A549 (cell line): ENCODE measurements at places on chromosomes 16 and 17.

- no peak for DNase-seq
These were observed 41.3 kb downstream of the ABCA10 start for GRCh38 chr17:69187294-69187693.

GRCh38 chr17:32609085-32609484 lies 122.3 kb downstream of the CDK5R1 start:
- peak; percentile 52 for DNase-seq

DNA sequence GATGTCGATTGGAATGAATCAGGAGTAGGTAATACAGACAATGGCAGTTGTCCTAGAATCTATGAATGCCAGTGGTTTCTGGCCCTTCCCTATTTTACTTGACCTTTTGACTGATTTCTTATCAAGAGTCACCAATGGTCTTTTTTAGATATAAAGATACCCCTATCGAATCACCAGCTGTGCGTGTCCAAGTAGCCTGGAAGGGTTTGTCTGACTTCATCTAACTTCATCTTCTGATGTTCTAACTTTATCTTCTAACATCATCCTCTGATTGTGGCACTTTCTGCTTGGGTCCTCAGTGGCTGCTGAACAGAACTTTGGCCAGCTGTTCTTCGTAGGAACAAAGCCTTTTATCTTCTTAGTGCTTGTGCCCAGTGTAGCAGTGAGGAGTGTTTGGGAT lies 129.7 kb downstream of the MSI2 start:
- no peak for DNase-seq

GRCh38 chr16:30641378-30641982 lies 9.3 kb upstream of the PRR14 start:
- DNase-seq: no peak

GRCh38 chr17:48804936-48805411 lies 12.1 kb downstream of the TTLL6 start:
- DNase-seq: peak; percentile 96

DNA sequence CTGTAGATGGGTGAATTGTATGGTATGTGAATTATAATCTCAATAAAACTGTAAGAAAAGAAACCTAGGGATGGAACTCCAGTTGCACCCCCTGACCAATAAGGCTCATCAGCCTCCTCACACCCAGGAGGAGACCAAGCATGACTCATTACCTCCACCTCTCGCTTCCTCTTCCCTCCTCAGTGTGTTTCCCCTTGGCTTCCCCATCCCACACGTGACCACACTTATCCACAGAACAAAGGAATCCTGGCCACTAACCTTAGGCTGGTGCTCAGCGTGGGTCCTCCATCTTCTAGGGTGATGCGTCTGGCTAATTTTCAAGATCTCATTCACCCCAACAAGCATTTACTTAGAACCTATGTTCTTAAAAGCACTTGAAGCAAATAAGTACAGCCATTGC lies 36.2 kb upstream of the MAP3K14 start:
- no peak for DNase-seq

- DNase-seq: no peak
These were observed 73.6 kb downstream of the METRNL start for GRCh38 chr17:83152745-83153611.

GRCh38 chr17:69287168-69287567 lies 39.8 kb downstream of the ABCA5 start:
- peak; percentile 24 for DNase-seq

- no peak for DNase-seq
These were observed 12.1 kb downstream of the ABCA3 start for GRCh38 chr16:2328428-2328827.
